Activated naive CD4-positive, alpha-beta T cell treated with anti-CD3 and anti-CD28 coated beads, Interleukin-2, amount 50 U/mL, for 16 hours (primary cell): ENCODE measurements at places on chromosomes 16 and 17.
A peak's percentile ranks its signal among the peaks of the same experiment; 100 is the strongest.

DNA sequence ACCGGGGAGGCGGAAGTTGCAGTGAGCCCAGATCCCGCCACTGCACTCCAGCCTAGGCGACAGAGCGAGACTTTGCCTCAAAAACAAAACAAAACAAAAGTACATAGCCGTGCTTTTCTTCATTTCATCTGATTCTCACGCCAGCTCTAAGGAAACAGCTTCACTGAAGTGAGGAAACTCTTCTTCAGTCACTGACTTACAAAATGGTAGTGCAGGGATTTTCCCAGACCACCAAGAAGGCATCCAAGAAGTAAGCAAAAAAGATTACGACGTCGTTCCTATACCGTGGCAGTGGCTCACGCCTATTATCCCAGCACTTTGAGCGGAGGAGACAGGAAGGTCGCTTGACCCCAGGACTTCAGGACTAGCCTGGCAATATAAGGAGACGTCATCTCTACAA is 40.4 kb upstream of the SLFN13 start:
- DNase-seq, result no peak

DNA sequence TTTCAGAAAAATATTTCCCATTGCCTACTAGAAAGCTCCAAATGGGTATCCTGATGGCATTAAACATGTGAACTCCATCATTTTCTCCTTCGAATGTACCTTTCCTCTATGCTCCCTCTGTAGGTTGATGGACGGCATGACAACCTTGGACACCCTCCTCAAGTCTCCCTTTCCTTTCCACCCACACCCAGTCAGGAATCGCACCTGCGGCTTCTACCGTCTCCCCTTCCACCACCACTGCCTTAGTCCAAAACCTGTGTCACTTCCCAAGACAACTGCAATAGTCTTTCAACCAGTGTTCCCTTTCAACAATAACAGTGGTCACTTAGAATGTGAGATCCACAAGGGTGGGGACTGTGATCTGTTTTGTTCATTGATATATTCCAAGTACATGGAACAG is 233.1 kb upstream of the AXIN2 start:
- DNase-seq, result no peak

DNA sequence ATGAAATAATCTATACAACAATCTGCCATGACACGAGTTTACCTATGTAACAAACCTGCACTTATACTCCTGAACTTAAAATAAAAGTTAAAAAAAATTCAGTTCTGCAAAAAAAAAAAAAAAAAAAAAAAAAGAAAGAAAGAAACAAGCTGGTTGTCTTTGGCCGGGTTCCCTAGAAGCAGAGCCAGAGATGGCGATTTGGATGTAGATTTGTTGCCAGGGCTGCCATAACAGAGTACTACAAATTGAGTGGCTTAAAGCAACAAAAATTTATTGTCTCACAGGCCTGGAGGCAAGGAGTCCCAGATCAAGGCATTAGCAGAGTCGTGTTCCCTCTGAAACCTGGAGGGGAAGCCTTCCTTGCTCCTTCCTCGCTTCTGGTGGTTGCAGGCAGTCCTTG is 20.4 kb downstream of the SYT17 start:
- DNase-seq, result no peak

DNA sequence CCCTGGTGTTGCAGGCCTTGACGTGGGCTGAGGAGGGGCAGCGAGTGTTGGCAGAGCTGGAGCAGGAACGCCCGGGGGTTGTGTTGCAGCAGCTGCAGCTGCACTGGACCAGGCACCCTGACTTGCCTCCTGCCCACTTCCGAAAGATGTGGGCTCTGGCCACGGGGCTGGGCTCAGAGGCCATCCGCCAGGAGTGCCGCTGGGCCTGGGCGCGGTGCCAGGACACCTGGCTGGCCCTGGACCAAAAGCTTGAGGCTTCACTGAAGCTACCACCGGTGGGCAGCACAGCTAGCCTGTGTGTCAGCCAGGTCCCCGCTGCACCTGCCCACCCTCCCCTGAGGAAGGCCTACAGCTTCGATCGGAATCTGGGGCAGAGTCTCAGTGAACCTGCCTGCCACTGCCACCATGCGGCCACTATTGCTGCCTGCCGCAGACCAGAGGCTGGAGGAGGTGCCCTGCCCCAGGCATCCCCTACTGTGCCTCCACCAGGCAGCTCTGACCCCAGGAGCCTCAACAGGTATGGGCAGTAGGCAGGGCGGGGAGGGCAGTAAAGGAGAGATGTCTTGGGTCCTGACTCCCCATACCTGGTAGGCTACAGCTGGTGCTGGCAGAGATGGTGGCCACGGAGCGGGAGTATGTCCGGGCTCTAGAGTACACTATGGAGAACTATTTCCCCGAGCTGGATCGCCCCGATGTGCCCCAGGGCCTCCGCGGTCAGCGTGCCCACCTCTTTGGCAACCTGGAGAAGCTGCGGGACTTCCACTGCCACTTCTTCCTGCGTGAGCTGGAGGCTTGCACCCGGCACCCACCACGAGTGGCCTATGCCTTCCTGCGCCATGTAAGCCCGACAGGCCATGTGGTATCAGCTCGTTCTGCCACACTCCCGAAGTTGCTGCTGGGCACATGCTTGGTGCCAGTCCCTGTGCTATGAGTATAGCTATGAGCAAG is 5.6 kb downstream of the PLEKHG4 start:
- DNase-seq, result no peak

- DNase-seq, result no peak
These were observed 7.4 kb downstream of the ASGR2 start for GRCh38 chr17:7107012-7107754.

- no peak for DNase-seq
These were observed 107.8 kb downstream of the CYB561 start for GRCh38 chr17:63338272-63338671.

- DNase-seq, result no peak
These were observed 551.4 kb upstream of the ZFHX3 start for GRCh38 chr16:73599351-73599750.

- no peak for DNase-seq
These were observed 10.7 kb downstream of the DCTN5 start for GRCh38 chr16:23651943-23652468.

DNA sequence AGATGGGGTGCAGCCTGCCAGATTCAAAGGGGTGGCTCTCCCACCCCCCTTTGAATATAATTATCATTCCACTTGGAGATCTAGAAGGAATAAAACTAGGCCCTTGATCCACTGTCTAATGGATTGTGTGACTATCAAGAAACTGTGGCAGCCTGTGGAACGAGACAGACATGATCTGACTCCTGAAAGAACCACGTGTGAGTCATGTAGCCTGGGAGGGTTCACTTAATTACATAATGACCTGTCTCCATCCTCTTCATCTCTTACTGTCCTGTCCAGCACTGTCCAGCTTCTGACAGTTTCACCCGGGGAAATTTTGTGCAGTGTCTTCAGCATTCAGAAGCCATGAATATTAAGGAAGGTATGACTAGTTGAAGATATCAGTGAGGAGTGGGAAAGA is 43.3 kb upstream of the CDH13 start:
- DNase-seq, result no peak

DNA sequence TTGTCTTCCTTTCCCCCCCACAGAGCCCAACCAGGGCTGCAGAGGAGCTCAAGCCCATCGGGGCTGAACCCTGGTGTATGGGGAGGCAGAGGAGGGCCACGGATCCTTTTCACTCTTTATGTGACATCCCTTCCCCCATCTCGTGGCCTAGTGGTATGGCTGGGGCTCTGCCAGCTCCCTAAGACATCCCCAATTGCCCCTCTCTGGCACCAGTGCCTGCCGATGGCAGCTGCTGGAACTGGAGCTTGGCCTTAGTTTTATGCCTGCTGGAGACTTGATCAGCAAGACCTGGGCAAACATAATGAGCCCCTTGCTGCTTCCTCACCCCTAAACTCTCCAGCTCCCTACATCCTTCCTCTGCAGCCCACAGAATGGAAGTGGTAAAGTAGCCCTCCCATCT is 8.0 kb upstream of the TOP2A start:
- DNase-seq, result no peak

GRCh38 chr17:82802075-82802780 is 37.6 kb downstream of the ZNF750 start:
- DNase-seq, result no peak

- no peak for DNase-seq
These were observed 49.8 kb downstream of the IRX3 start for GRCh38 chr16:54236773-54237172.

DNA sequence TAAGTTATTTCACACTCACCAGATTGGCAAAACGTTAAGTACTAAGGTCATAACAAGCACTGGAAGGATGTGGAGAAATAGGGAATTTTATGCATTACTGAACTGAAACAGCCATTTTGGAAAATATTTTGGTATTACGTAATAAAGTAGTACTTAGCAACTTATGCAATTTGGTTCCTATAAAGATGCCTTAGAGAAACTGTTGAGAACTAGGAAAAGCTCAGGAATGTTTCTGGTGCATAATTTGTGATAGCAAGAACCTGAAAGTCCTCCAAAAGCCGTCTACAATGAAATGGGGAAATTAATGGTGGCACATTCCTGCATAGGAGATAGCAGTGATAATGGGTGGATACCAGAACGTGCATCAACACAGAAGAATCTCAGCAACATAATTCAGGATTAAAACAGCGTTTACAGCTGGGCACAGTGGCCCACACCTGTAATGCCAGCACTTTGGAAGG is 472.5 kb downstream of the WWOX start:
- no peak for DNase-seq

DNA sequence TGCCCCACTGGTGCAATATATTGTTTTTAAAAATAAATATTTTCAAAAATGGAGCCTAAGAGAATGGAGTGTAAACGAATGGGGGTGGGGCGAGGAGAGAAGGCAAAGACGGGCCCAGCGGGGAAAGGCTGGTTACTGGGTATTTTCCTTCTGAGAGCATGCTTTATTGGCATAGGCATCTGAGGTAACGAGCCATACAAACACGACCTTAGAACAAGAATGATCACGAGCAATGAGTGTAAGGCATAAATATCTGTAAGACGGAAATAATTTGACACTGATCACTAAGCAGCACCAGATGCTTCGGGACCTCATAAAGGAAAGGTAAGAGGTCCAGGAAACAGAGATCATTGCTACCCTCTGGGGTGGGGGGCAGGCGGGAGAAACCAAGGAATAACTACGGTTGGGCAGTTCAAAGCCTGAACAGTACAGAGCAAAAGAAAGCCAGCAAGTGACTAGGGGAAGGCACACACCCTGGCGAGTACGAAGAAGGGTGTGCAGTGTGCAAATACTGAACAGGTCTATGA is 959 bp downstream of the SSH2 start:
- DNase-seq, result peak; percentile 19

- DNase-seq, result no peak
These were observed 55.2 kb downstream of the RAI1 start for GRCh38 chr17:17736205-17737183.

DNA sequence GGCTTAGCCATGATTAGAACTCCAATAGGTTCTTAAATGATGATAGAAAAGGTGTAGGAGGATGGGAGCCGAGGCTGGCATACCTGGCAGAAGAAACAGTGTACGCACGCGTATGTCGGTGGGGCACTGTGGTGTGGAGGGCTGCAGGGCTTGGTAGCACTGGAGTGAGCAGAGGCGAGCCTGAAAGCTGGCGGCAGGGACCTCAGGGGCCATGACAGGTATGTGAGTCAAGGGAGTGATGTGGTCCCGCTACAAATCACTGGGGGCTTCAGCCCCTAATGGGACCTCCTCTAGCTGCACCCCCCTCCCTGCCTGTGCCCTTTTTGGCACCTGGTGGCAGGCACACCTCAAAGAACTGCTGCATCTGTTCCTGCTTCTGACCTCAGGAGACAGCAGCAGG is 67.3 kb downstream of the RAI1 start:
- no peak for DNase-seq

- no peak for DNase-seq
These were observed 74.5 kb downstream of the RPGRIP1L start for GRCh38 chr16:53629151-53629550.

GRCh38 chr17:2797226-2797625 is 988 bp downstream of the RAP1GAP2 start:
- no peak for DNase-seq

DNA sequence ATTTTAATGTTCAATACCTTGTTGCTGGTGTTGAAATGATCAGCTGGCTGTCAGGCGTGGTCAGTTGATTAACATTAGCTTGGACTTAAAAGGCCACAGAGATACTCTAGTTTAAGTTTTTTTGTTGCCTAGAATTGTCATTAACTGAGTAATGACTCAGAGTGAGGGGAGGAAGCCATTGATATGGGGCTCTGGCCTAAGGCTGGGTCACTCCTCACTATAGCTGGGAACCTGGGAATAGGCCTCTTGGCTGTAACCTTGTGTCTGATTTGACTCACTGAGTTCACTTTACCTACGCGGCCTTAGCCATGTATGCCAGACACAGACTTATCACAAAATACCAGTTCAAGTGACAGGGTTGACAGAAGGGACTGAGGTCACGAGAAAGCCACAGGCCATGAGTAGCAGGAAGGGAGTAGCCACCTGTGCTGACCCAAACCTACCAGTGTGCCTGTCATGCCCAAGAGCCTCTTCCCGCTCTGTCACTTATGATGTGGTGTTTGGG is 37.9 kb upstream of the ADCY7 start:
- no peak for DNase-seq

DNA sequence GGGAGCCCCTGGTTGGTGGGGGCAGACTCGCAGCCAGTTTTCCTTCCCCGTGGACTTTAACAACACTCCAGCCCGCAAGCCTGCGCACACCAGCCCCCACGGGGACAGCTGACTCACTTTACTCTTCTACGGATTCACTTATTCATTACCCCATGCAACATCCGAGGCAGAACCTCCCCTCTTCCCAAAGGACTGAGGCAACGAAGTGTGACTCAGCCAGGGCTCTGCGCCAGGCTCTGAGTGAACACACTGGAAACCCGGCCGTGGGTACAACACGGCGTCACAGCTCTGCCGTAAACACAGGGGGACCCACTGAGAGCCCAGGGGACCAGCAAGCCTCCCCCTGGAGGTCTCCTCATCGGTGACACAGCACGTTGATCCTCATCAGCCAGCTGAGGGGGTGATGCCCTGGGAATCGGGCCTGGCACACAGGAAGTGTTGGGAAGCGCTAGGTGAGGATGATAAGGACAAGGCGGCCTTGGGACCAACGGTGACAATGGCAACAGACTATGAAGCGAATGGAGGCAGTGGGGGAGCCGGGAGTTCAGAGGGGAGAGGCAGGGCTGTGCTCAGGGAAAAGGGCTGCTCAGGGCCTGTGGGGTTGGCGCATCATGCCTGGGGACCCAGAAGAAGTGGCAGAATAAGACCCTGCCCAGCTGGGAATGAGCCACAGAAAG is 14.6 kb downstream of the COTL1 start:
- DNase-seq, result no peak
